Tracheal epithelial cell (primary cell): ENCODE measurements at places on chromosomes 7 and 10. TPM values are rescaled to one million over a fixed set of nuclear protein-coding genes. Genes with fewer than 3 reads are reported as not detected.

CFAP43 gene
- 0.21 and 0.48 TPM in 2 replicates for total RNA-seq

LIPF gene
- total RNA-seq: not detected in 2 replicates

INHBA gene
- total RNA-seq: 4.9 and 21.9 TPM in 2 replicates

MYOZ1 gene
- total RNA-seq: not detected in 2 replicates

HSPB1 gene
- total RNA-seq: 127 and 153 TPM in 2 replicates

RELN gene
- 0.21 and 0.48 TPM in 2 replicates for total RNA-seq

HPSE2 gene
- total RNA-seq: not detected in 2 replicates

FGFBP3 gene
- total RNA-seq: 0.24 TPM in 1 of 2 replicates, not detected in the other

FAM180A gene
- total RNA-seq: not detected in 2 replicates

MEST gene
- 12.0 and 15.1 TPM in 2 replicates for total RNA-seq

SLC26A3 gene
- not detected in 2 replicates for total RNA-seq

DRGX gene
- not detected in 2 replicates for total RNA-seq

GIMAP8 gene
- total RNA-seq: under 0.01 and 0.21 TPM in 2 replicates

MMD2 gene
- total RNA-seq: not detected in 2 replicates

MMP21 gene
- total RNA-seq: not detected in 2 replicates

KEL gene
- 0.72 TPM in 1 of 2 replicates, not detected in the other for total RNA-seq

FZD1 gene
- 3.6 and 4.1 TPM in 2 replicates for total RNA-seq

TEX47 gene
- not detected in 2 replicates for total RNA-seq

EMX2 gene
- 0.48 TPM in 1 of 2 replicates, not detected in the other for total RNA-seq

ENKUR gene
- under 0.01 TPM in 2 replicates for total RNA-seq

ANKRD61 gene
- total RNA-seq: 0.21 and 0.48 TPM in 2 replicates

TUBAL3 gene
- total RNA-seq: 0.72 TPM in 1 of 2 replicates, not detected in the other

MUC12 gene
- not detected in 2 replicates for total RNA-seq

ASZ1 gene
- not detected in 2 replicates for total RNA-seq

GSTO1 gene
- total RNA-seq: 122 and 180 TPM in 2 replicates

LANCL2 gene
- total RNA-seq: 8.5 and 12.8 TPM in 2 replicates

AFAP1L2 gene
- total RNA-seq: 9.4 and 15.7 TPM in 2 replicates

OR6V1 gene
- not detected in 2 replicates for total RNA-seq

PRLHR gene
- not detected in 2 replicates for total RNA-seq

TFR2 gene
- 0.72 and 1.3 TPM in 2 replicates for total RNA-seq

ENTPD1 gene
- total RNA-seq: under 0.01 TPM in 1 of 2 replicates, not detected in the other

SLC26A4 gene
- total RNA-seq: 0.72 and 1.3 TPM in 2 replicates

SPDYE8 gene
- total RNA-seq: not detected in 2 replicates
